Mucosa of gallbladder (tissue), 1 donor: ENCODE measurements at places on chromosomes 5 and 9.
A peak's percentile ranks its signal among the peaks of the same experiment; 100 is the strongest.

DNA sequence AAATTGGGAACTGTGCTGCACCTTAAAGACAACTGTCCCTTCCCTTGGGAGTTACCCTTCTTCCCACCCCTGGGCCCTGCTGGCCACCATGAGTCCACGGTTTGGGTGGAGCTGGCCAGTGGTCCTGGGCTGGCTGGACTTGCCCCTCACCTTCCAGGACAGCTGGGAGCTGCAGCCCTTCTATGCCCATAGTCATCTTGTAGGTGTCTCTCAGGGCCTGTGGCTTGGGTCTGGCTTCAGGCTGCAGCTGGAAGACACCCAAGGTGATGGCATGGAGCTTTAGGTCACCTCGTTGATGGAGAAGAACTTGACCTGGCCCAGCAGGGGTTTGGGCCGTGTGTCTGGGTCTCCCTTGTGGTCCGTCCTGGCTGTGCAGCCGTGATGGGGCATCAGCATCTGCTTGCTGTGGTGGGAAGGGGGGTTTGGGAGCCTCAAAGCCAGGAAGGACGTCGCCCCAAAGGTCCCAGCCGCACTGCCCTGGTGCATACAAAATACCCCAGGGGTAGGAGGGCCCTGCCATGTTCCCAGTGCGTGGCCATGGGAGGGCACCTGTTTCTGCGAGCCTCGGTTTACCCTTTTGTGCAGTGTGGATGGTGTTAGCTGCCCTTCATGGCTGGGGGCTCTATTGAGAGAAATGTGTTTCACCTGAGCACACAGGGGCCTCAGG is 8.9 kb downstream of the WNK2 start:
- DNase-seq, result no peak

DNA sequence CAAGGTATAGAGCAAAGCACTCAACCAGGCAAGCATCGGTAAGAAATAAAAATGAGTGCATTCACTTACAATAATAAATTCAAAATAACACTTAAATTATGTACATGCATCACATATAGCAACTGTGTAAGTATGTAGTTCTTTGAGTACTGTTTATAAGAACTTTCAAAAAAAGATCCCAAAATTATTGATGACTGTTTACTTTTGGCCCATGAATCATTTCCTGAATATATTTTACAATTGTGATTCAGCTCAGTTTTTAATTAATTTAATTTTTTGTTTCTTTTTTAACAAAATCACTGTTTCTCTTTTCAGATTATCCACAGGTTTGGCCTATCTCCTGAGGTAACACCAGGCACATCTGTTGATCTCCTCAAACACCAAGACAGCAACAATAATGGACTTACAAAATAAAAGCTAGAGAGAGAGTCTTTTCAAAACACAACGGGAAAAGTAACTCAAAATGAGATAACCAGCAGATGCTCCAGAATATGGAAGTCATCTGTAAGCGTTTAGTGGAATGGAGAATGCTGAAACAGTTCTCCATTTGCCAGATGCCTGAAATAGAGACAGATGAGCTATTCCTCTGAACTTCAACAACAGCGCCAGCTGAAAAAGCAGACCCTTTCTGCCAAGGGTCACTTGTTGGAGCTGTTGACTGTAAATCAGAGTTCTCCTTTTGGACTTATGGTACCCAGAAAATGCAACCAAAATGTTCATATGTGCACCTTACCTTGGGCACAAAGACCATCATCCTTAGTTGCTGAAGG is 348.6 kb upstream of the RGMB start:
- DNase-seq, result no peak

DNA sequence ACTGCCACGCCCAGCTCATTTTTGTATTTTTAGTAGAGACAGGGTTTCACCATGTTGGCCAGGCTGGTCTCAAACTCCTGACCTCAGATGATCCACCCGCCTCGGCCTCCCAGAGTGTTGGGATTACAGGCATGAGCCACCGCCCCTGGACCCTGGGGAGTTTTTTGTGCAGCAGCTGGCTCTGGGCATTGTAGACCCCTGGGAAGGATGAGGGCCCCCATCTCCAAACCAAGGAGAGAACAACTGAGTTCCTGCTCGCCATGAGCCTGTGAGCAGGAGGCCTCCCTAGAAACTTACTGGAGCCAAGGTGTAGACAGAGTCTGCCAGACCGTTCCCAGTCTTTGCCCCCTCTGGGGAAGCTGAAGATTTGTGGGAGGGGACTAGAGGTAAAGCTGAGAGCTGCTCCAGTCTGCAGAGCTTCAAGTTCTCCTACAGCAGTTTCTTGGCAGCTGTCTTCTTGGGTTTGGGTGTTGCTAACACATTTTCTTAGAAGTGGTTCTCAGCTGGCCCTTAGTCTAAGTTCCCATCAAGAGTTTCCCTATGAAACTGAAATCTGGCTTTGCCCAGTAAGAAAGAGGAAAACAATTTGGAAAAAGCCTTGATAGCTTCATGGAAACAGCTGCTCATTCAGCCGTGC is 12.4 kb downstream of the NUDT2 start:
- DNase-seq, result no peak

DNA sequence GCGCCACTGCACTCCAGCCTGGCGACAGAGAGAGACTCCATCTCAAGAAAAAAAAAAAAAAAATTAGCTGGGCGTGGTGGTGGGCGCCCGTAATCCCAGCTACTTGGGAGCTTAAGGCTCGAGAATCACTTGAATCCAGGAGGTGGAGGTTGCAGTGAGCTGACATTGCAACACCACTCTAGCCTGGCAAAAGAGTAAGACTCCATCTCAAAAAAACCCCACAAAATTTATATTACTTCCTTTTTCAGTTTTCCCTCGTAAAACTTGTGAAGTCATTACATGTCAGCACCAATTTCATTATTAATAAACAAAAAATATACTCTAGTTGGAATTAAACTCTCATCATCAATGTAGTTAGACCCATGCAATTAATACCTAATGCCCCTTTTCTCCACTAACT is 43.9 kb downstream of the SHLD3 start:
- no peak for DNase-seq

- DNase-seq, result peak; percentile 39
These were observed 95.8 kb downstream of the ALDH1A1 start for GRCh38 chr9:72856972-72857623.

- DNase-seq, result no peak
These were observed 172.5 kb upstream of the GLRA1 start for GRCh38 chr5:152097128-152097527.

DNA sequence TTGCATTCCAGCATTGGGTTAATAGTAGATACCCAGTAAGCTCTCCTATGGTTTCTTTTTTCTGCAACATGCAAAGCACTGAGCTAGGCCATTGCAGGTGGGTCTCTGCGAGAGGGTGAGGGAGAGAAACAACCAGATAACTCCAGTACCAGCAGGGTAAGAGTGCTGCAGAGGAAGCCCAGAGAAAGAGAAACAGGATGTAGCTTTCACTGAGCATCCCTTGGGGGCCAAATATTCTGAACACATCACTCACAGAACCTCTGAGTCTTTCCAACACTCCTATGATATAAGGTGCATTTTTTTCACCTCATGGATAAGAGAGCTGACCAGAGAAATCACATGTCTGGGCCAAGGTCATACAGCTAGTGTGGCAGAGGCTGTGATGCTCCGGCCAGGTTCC is 76.7 kb downstream of the TRIM32 start:
- no peak for DNase-seq

DNA sequence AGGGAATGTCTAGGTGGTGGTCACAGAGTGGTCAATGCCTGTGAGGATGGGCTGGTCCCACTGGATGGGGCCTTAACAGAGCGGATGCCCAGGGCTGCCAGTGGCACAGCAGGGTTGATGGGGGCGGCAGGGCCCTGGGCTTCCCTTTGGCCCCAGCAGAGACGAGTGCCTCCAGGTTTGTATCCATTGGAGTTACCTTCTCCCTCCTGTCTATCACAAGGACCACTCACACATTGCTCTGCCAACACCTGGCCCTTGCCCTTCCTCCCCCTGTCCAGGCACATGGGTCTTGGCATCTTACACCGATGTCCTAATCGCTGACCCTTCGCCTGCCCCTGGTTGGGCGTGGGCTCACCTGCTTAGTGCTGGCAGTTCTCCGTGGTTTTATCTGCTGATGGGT is 26.2 kb upstream of the IRX4 start:
- no peak for DNase-seq

GRCh38 chr9:108543251-108543778 is 312.5 kb downstream of the ACTL7B start:
- no peak for DNase-seq

DNA sequence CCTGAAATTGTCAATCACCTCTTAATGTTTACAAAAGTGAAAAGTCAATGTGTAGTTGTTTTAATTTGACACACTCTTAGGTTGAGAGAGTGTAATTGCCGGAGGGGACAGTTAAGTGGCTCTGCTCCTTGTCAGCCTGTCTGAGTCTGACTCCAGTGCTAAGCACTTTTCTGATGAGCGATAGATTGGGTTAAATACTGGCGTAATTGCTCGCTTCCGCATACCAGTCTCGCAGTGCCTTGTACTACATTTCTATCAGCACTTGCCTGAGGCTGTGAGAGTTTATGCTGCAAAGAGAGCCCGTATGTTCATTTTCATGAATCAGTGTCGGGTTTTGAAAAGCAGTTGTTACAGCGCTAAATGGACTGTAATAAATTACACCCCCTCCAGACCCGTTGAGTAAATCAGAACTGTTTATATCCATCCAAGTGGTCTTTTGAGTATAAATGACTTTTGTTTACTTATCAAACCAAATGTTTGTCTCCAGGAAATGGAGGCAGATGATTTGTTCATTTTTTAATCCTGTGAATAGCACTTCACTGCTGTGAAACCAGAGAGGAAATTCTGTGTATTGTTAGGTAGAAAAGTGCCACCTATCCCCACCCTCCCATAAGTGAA is 41.0 kb upstream of the DMRT3 start:
- no peak for DNase-seq

DNA sequence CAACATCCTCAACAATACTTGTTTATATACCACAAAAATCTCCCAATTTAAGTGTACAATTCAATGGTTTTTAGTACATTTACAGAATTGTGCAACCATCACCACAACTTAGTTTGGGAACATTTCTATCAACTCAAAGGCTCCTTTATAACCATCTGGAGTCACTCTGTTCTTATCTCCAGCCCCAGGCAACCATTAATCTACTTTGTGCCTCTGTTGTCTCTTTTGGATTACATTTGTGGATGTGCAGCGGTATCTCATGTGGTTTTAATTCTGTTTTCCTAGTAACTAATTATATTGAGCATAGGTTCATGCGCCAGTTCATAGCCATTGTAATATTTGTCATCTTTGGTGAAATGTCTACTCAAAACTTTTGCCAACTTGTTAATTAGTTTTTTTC is 14.4 kb downstream of the ADAMTS19 start:
- DNase-seq, result no peak

GRCh38 chr9:7318920-7319319 is 480.7 kb downstream of the DMAC1 start:
- DNase-seq, result no peak

DNA sequence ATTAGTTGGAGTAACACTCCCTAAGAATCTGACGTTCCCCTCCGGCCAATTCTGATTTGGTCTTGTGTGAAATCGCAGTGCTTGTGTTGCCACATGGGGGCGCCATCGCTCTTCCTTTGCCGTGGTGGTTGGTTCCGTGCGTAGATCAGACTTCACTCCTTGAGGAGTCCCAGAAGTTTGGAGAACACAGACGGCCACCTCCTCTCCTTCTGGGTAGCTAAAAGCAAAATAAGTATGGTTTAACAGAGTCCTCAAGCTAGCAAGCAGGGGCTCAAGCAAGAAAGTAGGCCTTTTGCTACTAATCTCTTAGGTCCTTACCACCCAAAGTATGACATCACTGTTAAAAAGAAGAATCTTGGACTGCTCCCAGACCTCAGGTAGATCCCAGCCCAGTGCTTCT is 59.5 kb downstream of the HSPA4 start:
- DNase-seq, result peak; percentile 87

GRCh38 chr5:30802961-30803705 is 390.4 kb upstream of the CDH6 start:
- no peak for DNase-seq

- no peak for DNase-seq
These were observed 442.4 kb upstream of the ZNF462 start for GRCh38 chr9:106420511-106420944.

DNA sequence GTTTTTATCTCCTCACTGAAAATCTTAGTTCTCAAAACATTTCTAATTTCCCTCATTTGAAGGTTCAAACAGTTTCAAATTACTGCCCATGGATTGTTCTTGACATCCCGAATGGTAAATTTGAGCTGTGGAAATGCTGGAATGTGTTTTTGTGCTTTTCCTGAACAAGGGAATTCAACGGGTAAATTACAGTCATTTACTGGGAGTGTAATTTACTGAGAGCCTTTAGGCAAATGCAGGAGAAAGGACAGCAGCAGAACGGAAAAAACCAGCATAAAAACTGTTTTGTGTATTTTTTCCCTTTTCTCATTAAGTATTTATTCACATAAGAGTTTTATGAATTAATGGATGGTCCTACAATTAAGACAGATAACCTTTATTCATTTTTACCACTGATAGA is 139.2 kb downstream of the PBX3 start:
- no peak for DNase-seq
